Fibroblast of villous mesenchyme (primary cell): ENCODE measurements at places on chromosomes 7 and 10. TPM values are rescaled to one million over a fixed set of nuclear protein-coding genes. Genes with fewer than 3 reads are reported as not detected.

- DNase-seq = no peak
Measured at GRCh38 chr10:78513986-78514385, 480.3 kb downstream of the RPS24 start.

GRCh38 chr10:61793760-61794703 is 107.5 kb upstream of the ARID5B start:
- peak; percentile 90 for DNase-seq

Gene TFPI2
- total RNA-seq = 140 and 218 TPM in 2 replicates

DNA sequence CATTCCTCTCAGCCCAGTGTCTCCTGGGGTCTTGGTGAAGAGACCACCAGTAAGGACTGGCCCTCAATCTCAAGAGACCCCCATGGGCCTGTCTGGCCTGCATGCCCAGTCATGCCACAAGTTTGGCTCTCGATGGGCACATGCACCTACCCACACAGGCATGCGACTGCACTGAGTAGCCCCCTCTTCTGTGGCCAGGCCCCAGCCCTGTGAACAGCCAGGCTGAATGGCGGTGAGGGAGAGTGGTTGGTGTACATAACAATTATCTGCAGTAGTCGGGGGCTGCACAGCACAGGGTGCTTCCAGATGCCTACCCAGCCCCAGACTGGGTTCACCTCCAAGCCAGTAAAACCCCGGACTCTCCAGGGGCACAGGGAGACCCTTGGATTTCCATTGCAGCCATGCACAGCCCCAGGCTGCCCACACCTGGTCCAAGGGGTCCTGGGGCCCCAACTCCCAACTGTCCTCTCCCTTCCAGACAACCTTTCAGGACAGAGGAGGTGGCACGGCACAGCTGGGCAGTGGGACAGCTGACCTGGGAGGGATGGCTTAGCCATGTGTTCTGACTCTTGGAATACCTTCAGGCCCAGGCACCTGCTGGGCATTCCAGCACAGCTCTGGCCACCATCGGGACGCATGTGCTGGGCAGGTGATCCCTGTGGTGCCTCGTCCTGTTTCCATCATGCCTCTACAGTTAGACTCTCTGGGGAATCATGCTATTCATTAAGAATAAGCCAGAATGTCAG is 21.0 kb upstream of the CSGALNACT2 start:
- DNase-seq = no peak

DNA sequence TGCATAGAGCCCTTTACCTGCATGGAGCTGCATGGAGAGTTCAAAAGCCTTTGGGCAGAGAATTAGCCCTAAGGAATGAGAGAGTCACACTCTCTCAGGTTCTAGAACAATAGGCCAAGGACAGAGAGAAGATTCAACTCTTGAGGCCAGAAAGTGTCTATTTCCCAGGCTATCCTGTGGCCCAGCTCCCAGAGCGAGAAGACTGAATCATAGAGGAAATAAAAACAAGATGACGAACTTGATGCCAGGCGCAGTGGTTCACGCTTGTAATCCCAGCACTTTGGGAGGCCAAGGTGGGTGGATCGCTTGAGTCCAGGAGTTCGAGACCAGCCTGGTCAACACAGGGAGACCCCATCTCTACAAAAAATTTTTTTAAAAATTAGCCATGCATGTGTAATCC is 18.3 kb upstream of the PODXL start:
- DNase-seq = no peak

- peak; percentile 11 for DNase-seq
Measured at GRCh38 chr7:155533827-155534690, 12.3 kb downstream of the CNPY1 start.

- DNase-seq = no peak
Measured at GRCh38 chr7:128841171-128841690, 11.0 kb downstream of the FLNC start.
